ENCODE measurements at places on chromosomes 16 and 17. TPM values are rescaled to one million over a fixed set of nuclear protein-coding genes. Genes with fewer than 3 reads are reported as not detected.

LRRC37A gene
- total RNA-seq, result 11.9 TPM

CCL22 gene
- total RNA-seq, result not detected

TMEM238L gene
- total RNA-seq, result not detected

PITPNM3 gene
- 0.29 TPM for total RNA-seq

PLSCR3 gene
- total RNA-seq, result 91.9 TPM

MT1E gene
- total RNA-seq, result not detected

KDM6B gene
- total RNA-seq, result 119 TPM

DNA sequence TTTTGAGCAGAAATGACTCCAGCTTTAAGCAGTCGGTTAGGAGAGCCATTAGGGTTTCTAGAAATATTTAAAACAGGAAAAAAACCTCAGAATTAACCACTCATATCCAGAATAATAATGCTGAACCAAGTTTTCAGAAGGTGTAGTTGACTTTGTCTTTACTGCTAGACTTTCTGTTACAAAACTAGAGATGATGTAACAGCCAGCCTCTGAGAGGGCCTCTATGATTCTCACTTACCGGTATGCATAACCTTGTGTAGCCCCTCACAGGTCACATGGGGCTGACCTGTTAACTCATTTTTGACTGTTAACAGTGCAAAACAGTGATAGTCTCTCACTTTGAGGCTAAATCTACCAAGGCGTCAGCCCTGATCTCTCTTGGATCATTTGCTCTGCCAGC lies 74.3 kb downstream of the TEX14 start:
- no peak overlapping the region for H3K4me3 ChIP-seq
- H3K27me3 ChIP-seq, result no peaks in the 10 kb centered on the region
- no peaks in the 10 kb centered on the region for H3K36me3 ChIP-seq
- H3K27ac ChIP-seq, result no peak overlapping the region
- DNase-seq, result no peak

DNA sequence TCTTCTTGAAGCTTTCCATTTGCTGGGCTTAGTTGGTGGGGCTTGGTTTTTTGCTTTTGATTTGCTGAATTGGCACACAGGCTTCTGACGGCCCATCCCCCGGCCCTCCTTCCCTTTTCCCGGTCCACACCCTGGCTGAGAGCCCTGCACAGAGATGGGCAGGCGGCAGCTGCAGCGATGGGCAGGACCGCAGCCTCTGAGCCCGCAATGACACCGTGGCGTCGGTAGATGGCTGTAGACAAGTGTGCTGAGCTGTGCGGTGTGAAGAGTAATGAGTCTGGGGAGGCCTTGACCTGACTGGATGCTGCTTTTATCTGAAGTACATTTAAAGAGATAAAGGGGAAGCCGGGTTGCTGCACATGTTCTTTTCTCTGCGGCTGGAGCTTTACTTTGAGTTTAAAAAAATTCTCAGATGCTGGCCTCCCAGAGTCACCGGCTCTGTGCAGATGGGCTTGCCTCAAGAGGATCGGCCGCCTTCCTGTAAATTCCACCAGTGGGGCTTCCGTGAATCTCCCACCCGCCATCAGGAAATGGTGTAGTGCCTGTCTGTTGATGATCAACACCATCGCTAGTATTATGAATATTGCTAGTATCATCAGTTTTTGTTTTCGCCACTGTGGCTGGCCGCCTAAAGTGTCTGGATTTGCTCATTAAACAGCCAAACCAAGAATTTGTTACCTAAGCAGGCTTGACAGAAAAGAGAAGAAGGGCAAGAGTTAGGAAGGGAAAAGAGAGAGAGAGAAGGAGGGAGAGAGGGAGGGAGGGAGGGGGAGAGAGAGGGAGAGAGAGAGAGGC lies 245.6 kb upstream of the RBFOX1 start:
- no peak overlapping the region for H3K27ac ChIP-seq
- H3K4me3 ChIP-seq, result no peak overlapping the region
- H3K27me3 ChIP-seq, result no peaks in the 10 kb centered on the region
- no peaks in the 10 kb centered on the region for H3K36me3 ChIP-seq

GRCh38 chr17:726271-726919 lies 6.0 kb upstream of the TLCD3A start:
- no peak for DNase-seq
- H3K36me3 ChIP-seq, result no peaks in the 10 kb centered on the region
- H3K4me1 ChIP-seq, result no peaks in the 10 kb centered on the region
- H3K27me3 ChIP-seq, result no peaks in the 10 kb centered on the region
- H3K4me3 ChIP-seq, result no peak overlapping the region

DNA sequence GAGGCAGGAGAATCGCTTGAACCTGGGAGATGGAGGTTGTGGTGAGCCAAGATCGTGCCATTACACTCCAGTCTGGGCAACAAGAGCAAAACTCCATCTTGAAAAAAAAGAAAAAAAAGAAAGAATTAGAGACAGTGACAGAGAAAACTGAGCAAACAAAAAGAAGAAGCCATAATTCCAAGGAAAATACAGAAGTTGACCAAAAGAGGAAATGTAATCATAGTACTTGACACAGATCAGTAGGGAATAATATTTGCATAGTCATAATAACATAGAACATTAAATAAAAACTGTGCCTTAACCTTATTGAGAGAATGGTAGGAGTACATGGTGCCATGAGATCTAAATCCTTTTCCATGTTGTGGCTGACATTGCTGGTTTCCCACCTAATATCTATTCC lies 14.7 kb upstream of the USP31 start:
- no peak for DNase-seq
- H3K4me1 ChIP-seq, result no peaks in the 10 kb centered on the region
- H3K4me3 ChIP-seq, result no peak overlapping the region

- peaks cover 21% of the 10 kb centered on the region for H3K4me1 ChIP-seq
- no peak for DNase-seq
- H3K27ac ChIP-seq, result no peak overlapping the region
- H3K27me3 ChIP-seq, result no peaks in the 10 kb centered on the region
Observed at GRCh38 chr17:19720631-19721426, 4.4 kb upstream of the SLC47A2 start.

DNA sequence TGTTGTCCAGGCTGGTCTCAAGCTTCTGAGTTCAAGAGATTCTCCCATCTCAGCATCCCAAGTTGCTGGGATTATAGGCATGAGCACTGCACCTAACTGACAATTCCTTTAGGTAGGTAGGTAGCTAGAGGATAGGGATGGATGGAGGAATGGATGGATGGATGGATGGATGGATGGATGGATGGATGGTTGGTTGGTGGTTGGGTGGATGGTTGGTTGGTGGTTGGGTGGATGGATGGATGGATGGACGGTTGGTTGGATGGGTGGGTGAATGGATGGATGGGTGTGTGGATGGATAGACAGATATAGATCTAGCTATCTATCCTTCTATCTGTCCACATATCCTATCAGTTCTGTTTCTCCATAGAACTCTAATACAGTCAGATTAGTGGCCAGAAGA lies 19.3 kb upstream of the ADCY9 start:
- H3K4me3 ChIP-seq, result no peak overlapping the region
- H3K27me3 ChIP-seq, result no peaks in the 10 kb centered on the region
- no peak for DNase-seq
- H3K27ac ChIP-seq, result no peak overlapping the region
- H3K4me1 ChIP-seq, result no peaks in the 10 kb centered on the region

DNA sequence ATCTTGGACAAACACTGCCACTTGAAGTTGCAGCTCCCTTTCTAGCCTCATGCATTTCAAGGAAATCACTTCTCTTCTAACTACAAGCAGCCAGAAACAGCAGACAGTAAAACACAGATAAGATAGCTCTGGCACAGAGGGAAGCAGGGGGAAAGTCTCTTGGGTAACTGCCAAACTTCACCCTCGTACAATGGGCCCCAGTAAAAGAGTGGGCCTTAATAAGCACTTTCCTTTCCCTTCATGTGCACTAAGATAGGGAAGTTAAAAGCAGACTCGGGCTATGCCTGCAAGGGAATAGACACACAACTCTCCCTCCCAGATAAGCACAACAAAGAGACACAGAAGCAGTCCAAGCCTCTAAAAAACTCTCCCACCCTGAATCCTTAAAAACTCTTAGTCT lies 4.2 kb upstream of the KRTAP4-5 start:
- no peak for DNase-seq
- H3K36me3 ChIP-seq, result no peaks in the 10 kb centered on the region
- no peaks in the 10 kb centered on the region for H3K4me1 ChIP-seq
- no peak overlapping the region for H3K27ac ChIP-seq

- H3K4me1 ChIP-seq, result no peaks in the 10 kb centered on the region
- no peaks in the 10 kb centered on the region for H3K27me3 ChIP-seq
- H3K4me3 ChIP-seq, result no peak overlapping the region
Observed at GRCh38 chr16:4091240-4092012, 24.8 kb downstream of the ADCY9 start.

DNA sequence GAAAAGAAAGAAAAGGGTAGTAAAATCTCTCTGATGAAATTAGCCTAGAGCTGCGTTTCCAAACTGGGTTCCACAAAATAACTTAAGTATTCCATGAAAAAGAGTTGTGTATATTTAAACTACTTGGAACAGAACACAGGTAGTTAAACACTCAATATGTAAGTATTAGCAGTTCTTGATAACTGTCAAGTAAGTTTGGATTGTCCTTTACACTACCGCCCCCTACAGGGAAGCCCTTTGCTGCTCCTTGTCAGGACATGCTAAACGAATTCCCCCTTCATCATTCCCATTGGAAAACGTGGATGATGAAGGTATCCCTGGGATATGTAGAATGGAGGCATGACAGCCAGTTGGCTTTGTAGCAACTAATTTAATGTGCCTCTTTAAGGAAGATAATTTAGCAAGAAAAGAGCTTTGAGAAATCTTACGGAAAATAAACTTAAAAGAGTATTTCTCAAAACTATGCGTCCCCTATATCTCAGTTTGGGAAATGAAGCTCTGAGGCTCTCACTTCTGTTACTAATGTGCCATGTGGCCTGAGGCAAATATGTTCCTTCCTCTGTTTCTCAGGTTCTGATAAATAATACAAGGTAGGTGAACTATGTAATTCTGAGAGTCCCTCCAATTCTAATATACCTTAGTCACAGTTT lies 18.8 kb downstream of the NCBP3 start:
- no peaks in the 10 kb centered on the region for H3K4me1 ChIP-seq
- no peaks in the 10 kb centered on the region for H3K27me3 ChIP-seq
- peak; percentile 79 for DNase-seq

DNA sequence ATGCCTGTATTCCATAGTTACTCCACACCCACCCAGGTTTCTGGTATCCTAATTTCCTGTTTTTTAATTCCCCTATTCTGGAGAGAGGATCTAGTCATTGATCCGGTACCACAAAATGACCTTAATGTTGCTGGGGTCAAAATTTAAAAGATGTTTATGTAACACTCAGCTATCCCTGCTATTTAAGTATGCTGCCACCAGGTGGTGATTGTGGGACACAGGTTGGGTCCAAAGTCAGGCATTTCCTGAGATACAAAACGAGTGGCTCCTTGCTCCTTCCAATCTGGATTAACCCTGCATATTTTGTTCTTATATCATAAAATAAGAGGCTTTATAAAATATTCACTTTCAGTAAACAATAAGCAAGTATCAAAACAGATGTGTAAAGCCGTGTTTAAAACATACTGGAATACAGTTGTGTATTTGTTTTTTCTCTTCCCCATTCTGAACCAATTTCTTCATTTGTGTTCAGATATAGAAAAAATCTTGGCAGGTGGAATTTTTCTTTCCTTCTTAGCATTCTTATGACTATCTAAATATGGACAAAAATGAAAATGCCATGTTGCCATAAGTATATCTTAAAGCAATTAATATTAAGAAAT lies 16.3 kb downstream of the HS3ST4 start:
- H3K27ac ChIP-seq, result no peak overlapping the region
- no peaks in the 10 kb centered on the region for H3K4me1 ChIP-seq
- H3K36me3 ChIP-seq, result no peaks in the 10 kb centered on the region
- H3K27me3 ChIP-seq, result no peaks in the 10 kb centered on the region

GRCh38 chr17:44311562-44312181 lies 3.3 kb downstream of the RUNDC3A start:
- H3K36me3 ChIP-seq, result no peaks in the 10 kb centered on the region
- no peak overlapping the region for H3K27ac ChIP-seq
- peaks cover 16% of the 10 kb centered on the region for H3K27me3 ChIP-seq
- peaks cover 31% of the 10 kb centered on the region for H3K4me1 ChIP-seq

- no peak overlapping the region for H3K27ac ChIP-seq
- no peak overlapping the region for H3K4me3 ChIP-seq
- DNase-seq, result no peak
- no peaks in the 10 kb centered on the region for H3K36me3 ChIP-seq
Observed at GRCh38 chr16:19861133-19861532, 23.5 kb downstream of the GPRC5B start.

Measured in CD4-positive, alpha-beta memory T cell (primary cell).